HFFc6 (cell line): ENCODE measurements at places on chromosomes 16 and 17.

- peak; percentile 98 for DNase-seq
Observed at GRCh38 chr16:64440421-64440831, 681.4 kb downstream of the CDH11 start.

DNA sequence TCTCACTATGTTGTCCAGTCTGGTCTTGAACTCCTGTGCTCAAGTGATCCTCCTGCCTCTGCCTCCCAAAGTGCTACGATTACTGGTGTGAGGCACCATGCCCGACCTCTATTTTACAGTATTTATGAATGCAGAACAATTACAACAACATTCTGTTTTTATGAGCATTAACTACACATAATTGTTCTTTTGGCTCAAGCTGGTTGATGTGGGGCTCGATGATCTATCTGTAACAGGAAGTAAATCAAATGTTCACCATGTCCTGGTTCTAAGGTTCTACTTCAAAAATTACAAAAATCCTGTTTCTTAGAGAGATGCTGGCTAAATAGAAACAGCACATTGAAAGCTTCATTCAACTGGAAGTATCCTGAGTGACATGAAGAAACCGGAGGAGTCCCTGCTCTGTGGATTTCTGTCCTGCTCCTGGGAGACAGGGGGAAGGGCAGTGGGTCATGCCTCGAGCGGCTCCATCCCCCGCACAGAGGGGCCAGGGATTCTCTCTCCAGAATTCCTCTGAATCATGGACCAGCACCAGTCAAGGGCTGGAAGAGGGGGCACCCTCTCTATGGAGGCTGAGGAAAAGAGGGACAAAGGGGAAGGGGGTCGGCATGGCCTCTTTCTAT, 31.5 kb downstream of the FA2H start:
- no peak for DNase-seq

DNA sequence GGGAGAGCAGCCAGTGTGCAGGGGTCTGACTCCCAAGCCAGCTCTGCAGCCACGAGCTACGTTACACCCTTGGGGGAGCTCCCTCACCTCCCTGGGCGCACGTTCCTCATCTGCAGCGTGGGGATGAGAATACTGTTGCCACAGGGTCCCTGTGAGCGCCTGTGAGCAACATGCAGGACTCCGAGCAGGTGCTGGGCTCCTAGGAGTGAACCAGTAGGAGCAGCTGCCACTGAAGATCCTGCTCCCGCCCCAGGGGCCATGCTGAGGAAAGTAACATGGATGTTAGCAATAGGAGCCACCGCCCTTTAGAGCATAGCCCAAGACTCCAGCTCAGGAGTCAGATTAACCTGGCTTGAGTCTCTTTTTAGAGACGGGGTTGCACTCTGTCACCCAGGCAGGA, 15.9 kb downstream of the DNAAF1 start:
- no peak for DNase-seq

DNA sequence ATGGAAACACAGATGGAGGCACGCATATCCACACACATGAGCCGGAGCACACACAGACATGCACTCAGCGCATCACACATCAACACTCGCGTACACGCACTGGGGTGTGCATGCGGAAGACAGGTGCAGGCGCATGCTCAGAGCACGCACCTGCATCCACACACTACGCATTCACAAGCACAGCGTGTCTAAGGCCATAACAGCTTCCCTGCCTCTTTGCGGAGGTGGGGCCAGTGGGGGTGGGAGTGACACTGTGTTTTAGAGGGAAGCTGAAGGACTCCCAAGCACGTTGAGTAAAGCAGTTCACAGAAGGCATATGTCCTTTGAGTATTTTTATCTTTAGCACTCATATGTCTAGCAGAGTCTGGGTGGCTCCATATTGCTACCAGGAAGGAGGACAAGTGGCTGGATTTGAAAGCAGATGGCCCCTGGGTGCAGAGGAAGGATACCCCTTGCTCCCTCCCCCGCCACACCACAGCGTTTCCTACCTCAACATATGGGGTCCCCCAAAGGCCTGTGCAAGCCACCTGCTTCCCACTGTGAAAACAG, 68.6 kb upstream of the TOB1 start:
- DNase-seq, result no peak

DNA sequence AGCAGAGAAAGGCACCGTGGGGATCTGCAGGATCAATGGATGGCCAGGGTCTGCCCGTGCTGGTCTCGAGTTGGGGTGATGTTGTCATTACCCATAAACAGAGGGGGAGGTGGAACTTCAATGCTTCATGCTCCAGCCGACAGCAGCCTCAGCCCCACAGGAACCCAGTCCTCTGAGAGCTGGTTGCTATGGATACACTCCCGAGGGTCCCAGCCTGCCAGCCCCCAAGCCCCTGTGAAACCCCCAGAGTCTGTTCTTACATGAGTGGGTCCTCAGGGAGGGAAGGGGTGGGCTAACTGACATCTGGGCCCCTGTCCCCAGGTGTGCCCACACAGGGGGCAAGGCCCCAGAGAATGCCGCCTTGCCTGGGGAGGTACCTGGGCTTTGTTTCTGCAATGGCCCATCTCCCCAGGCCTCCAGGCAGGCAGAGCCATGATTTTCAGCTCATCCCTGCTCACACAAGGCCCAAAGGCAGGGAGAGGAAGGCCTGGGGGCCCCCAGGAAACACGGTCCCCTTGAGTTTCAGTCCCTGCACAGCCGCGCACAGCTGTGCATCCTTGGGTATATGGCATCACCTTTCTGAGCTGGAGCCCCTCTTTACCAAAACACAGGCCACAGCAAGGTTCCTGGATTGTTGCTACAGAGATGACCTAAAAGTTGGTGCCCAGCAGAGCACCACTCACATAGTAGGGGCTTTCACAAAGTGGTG, 223.7 kb downstream of the ZNF423 start:
- no peak for DNase-seq

GRCh38 chr16:427250-427649, 1.8 kb downstream of the RAB11FIP3 start:
- DNase-seq, result no peak

DNA sequence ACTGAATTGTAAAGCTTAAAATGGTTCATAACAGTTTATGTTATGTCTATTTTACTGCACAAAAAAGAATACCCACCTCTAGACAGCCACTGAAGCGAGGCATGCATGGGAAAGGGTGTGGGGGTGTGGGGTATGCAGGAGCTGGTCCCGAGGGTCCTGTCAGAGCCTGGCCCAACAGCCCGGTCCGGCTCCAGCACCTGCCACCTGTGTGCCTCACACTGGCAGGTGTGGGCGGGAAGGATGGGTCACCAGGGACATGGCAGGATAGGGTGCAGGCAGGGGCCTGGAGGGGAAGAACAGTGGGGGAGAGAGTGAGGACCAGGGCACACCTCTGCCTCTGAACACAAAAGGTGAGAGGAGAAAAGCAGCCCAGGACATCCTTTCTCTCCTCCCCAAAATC, 22.8 kb upstream of the RASD1 start:
- no peak for DNase-seq

GRCh38 chr17:80650751-80651518, 106.3 kb downstream of the RPTOR start:
- DNase-seq, result no peak

- no peak for DNase-seq
Observed at GRCh38 chr17:78714534-78714933, 67.5 kb downstream of the CYTH1 start.

DNA sequence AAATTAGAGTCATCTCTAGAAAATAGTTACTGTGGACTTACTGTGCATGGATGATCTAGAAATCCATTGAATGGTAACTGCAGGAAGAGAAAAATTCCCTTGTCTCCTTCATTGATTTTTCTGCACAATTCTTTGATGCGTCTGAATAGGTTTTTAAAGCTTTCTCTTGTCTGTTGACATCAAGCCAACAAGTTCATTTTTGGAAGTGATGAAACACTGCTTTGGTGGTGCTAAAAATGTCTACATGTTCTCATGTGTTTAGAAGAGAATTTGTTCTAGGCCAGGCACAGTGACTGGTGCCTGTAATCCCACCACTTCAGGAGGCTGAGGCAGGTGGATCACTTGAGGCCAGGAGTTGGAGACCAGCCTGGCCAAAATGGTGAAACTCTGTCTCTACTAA, 57.1 kb upstream of the AXIN2 start:
- no peak for DNase-seq

- no peak for DNase-seq
Observed at GRCh38 chr16:84844049-84844350, 24.2 kb downstream of the CRISPLD2 start.
